ENCODE measurements at places on chromosomes 7 and 10.

GRCh38 chr7:80151274-80151665 is 16.6 kb downstream of the GNAI1 start:
- DNase-seq, result no peak

DNA sequence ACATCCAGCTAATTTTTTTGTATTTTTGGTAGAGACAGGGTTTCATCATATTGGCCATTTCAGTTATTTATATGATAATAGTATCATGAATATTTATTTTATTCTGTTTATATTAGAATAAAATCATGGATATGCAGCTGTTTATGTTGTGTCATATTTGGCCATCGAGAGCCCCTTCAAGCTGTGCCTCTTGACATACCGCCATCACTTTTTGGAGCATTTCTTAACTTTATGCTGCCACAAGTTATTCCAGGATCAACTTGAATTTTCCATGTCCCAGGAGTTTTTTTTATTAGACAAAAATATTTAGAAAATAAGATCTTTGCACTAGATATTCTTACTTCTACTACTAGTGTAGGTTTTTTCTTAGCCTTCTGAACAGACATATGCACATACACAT is 1067.0 kb upstream of the LRRTM3 start:
- no peak for DNase-seq

DNA sequence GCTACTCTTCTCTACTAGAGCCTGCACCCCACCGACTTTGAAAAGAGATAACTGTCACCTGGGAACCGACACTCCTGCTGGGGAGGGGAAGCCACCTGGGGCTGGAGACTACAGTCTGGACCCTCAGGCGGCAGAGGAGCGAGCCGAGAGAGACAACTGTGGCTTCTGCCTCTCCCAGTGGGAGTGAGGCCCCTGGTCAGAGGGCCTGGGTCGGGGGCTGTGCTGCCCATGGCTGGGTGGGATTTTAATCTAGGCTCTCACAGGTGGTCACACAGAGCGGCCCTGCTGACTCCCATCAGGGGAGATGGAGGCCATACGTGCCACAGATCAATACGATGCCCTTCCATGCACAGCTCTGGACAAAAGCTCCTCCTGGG is 372.1 kb downstream of the DNAJB6 start:
- no peak for DNase-seq

DNA sequence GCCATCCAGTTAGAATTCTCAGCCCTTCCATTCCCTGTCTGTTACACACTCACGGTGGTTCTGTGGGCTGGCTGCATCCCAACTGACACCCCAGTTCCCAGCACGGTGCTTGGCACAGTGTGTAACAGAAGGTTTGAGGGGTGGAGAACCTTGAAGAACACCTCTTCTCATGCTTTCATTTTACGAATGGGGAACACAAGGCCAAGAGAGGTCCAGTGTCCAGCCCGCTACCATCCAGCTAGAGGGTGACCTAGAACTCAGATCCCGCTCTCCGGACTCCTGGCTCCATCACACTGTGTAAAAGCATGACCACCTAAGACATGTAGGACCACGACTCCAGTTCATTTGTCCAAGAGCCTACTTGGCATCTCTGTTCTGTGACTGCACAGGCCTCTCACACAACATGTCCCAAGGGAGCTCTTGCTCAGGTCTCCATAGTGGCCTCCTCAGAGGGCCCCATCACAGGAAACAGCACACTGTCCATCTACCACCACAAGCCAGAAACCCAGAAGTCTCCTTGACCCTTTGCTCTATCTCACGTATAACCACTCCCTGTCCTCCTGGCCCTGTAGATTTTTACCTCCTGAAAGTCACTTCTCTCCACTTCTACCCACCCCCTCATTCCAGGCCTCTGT is 2.8 kb upstream of the CDH23 start:
- no peak for DNase-seq

DNA sequence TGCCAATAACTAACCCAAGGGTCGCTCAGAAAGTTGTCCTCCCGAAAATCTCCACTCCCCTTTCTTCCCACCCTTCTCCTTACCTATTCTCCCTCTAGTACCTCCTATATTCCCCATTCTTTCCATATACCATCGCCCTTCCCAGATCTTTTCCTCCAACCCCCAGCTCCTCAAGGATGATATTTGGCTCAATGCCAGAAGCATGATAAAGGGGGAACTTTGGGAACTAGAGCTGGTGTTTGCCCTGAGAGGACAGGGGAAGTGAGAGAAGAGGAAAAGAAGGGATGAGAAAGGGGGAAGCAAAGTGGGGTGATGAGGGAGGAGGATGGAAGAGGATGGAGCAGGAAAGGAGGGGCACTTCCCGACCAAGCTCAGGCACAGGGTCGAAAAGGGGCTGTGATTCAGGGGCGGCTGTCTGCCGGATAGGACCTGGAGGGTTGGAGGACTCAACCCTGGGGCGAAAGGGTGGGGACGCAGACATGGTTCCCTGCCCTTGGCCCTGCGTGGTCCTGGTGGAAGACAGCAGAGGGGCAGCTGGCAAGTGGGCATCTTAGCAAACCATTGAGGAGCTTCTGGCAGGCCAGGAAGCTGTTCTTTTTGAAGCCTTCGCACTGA is 1.8 kb downstream of the OIT3 start:
- no peak for DNase-seq

Data from NCI-H1105 (cell line).